Fibroblast of skin of back (primary cell): ENCODE measurements at places on chromosomes 16 and 17.

GRCh38 chr17:18142417-18142816 is 33.9 kb downstream of the MYO15A start:
- DNase-seq, result no peak

- DNase-seq, result peak; percentile 92
These were observed 1.8 kb downstream of the ST3GAL2 start for GRCh38 chr16:70437017-70437581.

- no peak for DNase-seq
These were observed 49.7 kb downstream of the MYO1D start for GRCh38 chr17:32827227-32827626.

DNA sequence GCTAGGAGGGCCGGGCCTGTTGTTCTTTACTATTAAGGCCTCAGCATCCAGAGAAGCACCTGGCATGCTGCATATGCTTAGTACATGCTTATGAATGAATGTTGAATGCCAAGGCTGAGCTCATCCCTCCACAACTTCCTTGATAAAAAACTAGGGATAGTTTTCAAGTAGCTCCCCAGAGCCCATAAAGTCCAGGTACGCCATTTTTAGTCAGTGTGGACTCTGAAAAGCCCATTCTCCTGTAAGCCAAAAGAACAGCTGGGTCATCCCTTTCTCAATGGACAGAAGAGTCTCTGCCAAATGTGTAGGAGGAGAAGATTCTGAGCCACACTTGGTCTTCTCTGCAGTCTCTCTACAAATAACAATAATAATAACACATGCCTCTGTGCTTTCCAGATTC is 8.9 kb upstream of the ITGB3 start:
- no peak for DNase-seq

DNA sequence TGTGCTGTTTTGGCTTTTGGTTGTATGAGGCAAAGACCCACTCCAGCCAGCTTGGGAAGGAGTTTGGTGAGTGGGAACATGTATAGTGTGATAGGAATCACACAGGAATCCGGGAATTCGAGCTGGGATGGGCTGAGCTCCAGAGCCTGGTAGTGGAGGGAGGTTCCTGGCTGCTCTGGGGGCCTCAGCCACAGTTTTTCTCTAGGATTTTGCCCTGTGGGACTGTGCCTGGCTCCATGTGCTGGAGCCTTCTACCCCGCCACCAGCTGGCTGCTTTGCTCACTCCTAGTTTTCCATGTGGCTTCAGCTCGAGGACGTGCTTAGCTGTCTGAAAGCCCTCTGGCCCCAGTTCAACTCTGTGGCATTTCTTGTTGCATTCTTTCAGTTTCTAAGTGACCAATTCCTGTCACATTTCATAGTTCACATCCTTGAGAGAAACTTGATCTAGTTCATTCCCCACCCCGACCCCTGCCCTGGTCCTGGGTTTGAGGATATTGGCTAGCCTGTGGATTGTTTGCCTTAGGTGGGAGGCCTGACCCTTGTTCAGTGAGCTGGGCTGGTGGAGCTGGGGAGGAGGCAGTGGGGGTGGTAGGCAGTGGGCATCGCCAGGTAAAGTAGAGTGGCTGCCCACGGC is 5.0 kb downstream of the SEC14L1 start:
- DNase-seq, result peak; percentile 96

- DNase-seq, result no peak
These were observed 271.2 kb downstream of the CBLN1 start for GRCh38 chr16:49010396-49010795.

- DNase-seq, result peak; percentile 32
These were observed 15.1 kb upstream of the MAP2K3 start for GRCh38 chr17:21269394-21269793.

- peak; percentile 48 for DNase-seq
These were observed 35.0 kb downstream of the NMT1 start for GRCh38 chr17:45096141-45096540.

DNA sequence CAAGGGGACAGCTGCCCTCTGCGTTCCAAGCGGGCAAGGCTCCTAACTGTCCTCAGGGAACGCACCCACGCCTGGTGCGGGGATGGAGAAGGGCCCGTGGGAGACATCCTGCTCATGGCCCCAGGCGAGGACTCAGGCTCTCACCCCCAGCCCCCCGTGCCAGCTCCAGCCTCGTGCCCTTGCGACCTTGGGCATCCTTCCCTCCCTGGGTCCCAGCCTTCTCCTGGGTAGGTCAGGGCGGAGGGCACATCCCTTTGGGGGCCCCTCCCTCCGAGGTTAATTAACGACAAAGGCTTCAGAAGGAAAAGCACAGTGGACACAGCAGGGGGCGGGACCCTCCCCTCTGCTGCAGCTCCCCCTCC is 3.0 kb downstream of the PGAP6 start:
- no peak for DNase-seq

- DNase-seq, result no peak
These were observed 58.8 kb upstream of the GRIN2A start for GRCh38 chr16:10240854-10241613.

DNA sequence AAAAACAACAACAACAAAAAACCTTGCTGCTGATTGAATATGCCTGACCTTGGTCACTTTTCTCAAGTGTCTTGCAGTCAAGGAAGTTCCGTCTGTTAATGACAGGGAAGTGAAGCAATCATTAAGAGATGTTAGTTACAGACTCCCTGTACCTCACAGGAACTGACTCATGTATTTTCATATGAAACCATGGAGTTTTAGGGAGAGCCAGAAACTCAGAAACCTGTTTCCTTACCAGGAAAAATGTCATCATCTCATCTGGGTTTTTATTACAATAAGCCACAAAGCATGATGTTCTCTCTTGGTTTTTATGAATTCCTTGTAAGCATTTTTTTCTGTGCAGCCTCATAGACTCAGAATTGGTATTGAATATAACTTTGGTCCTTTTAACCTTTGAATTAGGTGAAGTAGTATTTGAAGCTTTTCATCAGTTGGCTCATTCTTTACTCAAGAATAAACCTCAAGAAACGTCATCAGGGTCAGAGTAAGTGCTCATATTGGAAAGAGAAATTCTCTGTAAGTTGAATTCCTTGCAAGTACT is 10.3 kb downstream of the LYRM1 start:
- DNase-seq, result peak; percentile 90

- DNase-seq, result no peak
These were observed 244.2 kb downstream of the GSG1L start for GRCh38 chr16:27819356-27819755.

DNA sequence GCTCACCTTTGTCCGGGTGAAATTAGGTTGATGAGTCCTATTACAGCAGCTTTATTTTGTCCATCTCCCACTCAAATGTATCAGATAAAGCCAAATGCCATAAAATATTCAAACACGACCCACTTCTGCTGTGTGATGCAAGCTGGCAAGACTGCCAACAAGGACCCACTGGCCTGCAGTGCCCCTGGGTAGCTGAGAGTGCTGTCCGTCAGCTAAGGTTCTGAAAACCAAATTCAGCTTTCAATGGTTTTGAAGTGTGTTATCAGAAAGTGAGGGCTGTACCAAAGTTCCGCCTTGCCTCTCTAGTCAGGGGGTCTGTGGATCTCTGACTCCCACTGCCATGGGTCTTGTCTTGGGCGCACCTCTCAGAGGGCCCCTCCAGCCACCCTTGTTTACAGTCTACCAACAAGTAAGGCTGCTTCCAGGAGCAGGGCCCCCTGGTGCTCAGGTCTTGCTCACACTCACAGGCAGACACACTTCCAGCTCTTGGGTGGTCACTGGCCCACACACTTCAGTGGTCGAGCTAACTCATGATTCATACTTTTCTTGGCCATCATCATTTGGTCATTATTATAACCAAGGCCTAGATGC is 10.5 kb upstream of the CCDC182 start:
- DNase-seq, result no peak

- DNase-seq, result no peak
These were observed 16.9 kb downstream of the CDH3 start for GRCh38 chr16:68662035-68662434.

DNA sequence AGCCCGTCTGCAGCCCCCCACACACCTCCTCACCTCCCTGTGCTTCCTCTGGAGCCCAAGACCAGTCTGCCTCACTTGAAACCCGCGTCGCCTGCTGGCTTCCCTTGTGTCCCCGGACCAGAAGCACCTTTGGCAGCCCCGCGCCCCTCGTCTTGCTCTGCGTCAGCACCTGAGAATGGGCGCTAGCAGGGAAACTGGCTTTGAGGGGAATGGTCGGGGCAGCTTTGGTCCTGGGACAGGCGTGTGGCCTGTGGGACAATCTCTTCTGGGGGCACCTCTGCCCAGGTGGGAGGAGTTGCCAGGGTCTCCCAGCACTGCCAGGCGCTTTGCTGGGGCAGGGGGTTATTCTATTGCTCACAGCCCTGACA is 3.6 kb upstream of the MAFG start:
- no peak for DNase-seq

- no peak for DNase-seq
These were observed 300.5 kb downstream of the CPPED1 start for GRCh38 chr16:12503191-12503590.

- peak; percentile 52 for DNase-seq
These were observed 6.8 kb downstream of the AXIN2 start for GRCh38 chr17:65554553-65555223.

DNA sequence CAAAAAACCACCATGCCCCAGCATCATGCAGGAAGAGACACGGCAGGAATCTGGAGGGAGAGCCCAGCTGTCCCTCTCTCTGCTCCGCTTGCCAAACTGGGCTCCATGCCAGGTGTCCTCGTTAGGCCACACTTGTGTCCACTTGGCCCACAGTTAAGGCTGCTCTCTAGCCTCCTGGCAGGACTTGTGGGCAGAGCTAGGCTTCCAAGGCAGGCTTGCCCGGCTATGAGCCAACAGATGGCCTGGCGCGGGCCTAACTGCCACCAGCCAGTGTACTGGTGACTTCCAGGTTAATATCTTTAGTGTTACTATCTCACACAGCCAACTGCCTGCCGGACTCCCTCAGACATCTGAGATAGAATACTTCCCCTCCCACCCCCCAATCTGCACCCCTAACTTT is 10.6 kb downstream of the ATP6V0D1 start:
- no peak for DNase-seq

- DNase-seq, result no peak
These were observed 6.3 kb downstream of the SLC25A39 start for GRCh38 chr17:44318077-44318892.

- no peak for DNase-seq
These were observed 24.7 kb downstream of the WSCD1 start for GRCh38 chr17:6094926-6095325.

- DNase-seq, result peak; percentile 14
These were observed at the start of gene MYO15B for GRCh38 chr17:75587675-75588595. Gene MYO15B, plus strand, starts transcription at chr17:75587800. Its CDS starts 258 bp downstream, at chr17:75588058.

- DNase-seq, result peak; percentile 100
These were observed at the start of the genes NDUFAF8 and TEPSIN for GRCh38 chr17:81238815-81239713. Gene NDUFAF8, plus strand, starts transcription at chr17:81239318. Its CDS starts 46 bp downstream, at chr17:81239364. Gene TEPSIN, minus strand, starts transcription at chr17:81239055. Its CDS starts 22 bp downstream, at chr17:81239033.

DNA sequence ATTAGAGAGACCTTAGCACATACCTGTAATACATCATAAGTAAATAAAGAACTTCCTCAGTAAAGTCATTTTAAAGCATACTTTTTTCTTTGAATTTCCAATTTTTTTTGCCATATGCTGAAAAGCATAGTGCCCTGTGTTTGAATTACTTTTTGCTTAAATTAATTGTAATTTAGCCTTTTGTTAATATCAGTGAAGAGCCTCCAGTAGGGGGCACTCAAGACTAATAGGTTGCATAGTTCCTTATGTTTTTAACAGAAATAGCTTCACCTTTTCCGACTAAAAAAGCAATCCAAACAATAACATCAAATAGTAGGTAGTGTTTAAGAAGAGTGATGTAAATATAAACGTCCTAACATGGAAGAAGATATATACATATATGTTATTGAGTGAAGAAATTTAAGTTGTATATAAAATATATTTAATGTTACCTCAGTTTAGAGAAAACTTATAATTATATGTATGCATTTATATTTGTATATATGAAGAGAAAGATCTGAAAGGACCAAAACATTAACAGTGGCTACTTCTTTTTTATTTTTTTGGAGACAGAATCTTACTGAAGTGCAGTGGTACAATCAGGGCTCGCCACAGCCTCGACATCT is 18.6 kb downstream of the RAD51C start:
- peak; percentile 56 for DNase-seq

DNA sequence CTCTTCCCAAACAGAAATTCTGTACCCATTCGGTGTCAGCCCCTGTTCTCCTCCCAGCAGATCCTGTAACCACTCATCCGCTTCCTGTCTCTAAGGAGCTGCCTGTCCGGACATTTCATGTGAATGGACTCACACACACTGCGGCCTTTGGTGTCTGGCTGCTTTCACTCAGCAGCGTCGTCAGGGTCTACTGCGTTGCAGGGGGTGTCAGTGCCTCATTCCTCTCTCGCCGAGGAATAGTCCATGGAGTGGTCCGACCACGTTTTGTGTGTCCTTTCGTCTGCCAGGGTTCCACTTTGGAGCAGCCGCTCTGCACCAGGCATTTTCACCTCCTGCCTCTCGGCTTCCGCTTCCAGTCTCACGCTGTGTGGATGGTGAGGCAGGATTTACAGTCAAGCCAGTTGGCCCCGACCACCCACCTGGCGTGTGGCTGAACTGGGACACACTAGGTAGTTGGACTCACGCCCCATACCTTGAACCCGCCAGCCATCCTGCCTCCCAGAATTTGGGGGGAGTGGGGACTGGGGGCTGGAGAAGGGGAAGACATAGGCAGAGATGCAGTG is 188.2 kb upstream of the CIBAR2 start:
- no peak for DNase-seq
